ENCODE measurements at places on chromosomes 2 and 18.

- DNase-seq: no peak
Observed at GRCh38 chr2:45105050-45105582, 95.9 kb upstream of the SIX2 start.

DNA sequence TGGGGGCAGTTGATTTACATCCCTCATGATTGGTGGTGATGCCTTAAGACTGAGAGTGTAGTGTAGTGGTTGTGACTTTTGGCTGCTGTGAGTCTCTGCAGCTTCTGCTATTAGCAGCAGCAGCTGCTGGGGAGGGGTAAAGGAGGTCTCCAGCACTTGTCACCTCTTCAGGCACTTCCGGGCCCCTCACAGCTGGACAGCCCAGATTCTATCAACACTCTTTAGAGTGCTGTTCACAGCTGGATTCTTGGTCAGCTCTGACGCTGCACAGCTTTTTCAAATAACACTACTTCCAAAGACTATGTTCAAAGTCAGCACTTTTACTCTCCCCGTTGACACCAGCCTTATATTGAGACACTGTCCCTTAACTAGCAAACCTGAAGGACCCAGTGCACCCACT lies 396.0 kb downstream of the MEIS1 start:
- DNase-seq: no peak

- no peak for DNase-seq
Observed at GRCh38 chr2:69618362-69618761, 25.2 kb downstream of the AAK1 start.

- no peak for DNase-seq
Observed at GRCh38 chr2:191747170-191747530, 69.2 kb downstream of the NABP1 start.

DNA sequence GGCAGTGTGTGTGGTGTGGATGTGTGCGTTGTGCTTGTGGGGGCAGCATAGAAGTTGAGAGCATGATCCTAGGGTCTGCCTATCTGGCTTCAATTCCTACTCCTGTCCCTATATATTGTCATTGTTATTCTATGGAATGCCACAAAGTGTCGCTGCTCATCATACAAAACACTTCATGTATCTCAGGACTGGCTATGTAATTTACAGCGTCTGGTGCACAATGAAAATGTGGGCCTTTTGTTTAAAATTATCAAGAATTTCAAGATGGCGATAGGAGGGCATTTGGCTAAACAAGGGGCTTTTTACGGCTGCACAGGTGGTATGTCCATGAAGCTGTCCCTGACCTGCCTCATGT lies 3.4 kb downstream of the SERPINB2 start:
- DNase-seq: no peak

GRCh38 chr2:31404302-31404701 lies 10.2 kb downstream of the XDH start:
- no peak for DNase-seq

- no peak for DNase-seq
Observed at GRCh38 chr2:64213532-64214275, 69.5 kb upstream of the PELI1 start.

DNA sequence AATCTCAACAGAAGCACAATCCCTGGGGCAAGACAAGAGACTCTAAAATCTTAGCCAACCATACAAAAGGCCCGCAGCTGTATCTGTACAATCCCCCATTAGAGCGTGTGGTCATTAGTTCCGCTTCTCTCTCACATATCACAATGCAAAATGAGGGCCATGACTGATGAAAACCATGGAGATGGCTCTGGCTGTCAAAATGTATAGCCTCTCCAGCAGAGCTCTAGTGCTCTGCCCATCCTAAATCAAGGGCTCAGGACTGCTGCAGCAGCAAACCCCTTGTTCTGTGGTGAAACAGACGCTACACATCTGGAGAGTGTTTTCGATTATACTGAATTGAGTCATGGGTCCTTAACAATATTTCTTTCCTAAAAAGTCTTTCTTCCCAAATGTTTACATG lies 221.0 kb downstream of the PID1 start:
- peak; percentile 76 for DNase-seq

- DNase-seq: no peak
Observed at GRCh38 chr2:109166811-109167210, 37.8 kb downstream of the SH3RF3 start.

- DNase-seq: no peak
Observed at GRCh38 chr18:8706791-8707555, 1.6 kb downstream of the MTCL1 start.

DNA sequence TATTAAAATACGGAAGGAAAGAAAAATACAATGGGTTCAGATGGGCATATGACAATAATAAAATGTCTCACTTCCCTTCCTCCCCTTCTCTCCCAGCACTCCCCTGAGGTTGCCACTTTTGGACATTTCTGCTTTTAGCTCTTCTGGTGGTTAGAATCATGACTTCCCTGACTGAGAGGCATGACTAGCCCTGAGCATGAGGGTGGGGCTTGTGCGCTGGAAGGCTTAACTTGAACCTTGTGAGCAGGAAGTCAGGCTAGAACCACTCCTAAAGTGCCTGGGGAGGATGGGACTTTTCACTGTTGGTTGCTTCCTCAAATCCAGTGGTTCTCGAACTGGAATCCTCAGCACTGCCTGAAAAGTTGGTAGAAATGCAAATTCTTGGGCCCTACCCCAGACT lies 19.7 kb upstream of the ARHGAP25 start:
- DNase-seq: no peak

- no peak for DNase-seq
Observed at GRCh38 chr2:222887124-222887523, 26.3 kb downstream of the ACSL3 start.

DNA sequence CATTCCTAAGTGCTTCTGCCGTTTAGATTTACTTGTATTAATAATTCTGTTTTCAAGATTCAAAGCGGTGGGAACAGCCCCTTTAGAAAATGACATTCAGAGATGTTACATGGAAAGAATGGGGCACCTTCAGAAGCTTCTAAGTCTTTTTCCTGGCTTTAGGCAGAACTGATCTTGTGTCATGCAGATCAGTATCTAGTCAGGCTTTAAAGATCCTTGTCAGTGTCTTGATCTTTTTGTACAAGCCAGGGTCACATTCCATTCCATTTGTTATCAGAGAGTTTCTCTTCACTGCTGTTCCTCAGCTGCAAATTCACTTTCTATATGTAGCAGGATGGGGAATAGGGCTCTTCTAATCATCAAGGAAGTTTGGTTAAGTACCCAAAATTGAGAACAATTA lies 275.3 kb downstream of the DCC start:
- no peak for DNase-seq

DNA sequence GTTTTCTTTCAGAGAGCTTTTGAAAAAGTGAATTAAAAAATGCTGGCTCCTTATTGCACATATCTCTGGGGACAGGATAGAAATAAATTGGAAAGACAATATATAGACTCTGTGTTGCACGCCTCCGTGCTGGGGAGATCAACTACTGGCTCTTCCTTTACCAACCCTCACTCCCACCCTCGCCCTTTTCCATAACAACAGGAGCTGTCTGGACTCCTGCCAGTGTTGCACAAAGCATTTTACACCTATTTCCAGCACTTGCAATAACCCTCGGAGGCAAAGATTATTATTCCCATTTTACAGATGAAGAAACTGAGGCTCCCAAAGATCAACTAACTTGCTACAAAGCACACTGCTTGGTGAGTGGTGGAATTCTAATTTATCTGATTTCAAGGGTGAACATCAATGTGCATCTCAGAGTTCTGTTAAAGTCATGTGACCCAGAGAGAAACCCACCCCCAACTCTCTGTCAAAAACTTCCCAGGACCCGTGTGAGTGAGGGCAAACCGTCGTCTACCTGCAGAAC lies 4.2 kb downstream of the CREG2 start:
- DNase-seq: no peak

DNA sequence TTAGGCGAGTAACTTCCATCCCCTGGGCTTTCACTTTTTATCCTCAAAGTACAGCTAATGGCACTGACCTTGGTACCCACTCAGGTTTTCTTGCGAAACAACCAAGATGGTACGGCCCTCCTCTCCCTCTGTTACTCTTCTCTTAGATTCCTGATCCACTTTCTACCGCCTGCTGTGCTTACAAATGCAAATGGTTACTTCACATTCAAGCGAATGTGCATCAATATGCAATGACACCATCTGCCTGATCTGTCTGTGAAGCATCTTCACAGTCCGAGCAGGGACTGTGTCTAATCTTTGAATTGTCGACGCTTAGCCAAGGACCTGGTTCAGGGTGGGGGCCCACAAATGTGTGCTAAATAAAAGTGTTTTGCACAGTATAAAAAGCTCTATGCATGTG lies 112.2 kb downstream of the TRIB2 start:
- DNase-seq: no peak

DNA sequence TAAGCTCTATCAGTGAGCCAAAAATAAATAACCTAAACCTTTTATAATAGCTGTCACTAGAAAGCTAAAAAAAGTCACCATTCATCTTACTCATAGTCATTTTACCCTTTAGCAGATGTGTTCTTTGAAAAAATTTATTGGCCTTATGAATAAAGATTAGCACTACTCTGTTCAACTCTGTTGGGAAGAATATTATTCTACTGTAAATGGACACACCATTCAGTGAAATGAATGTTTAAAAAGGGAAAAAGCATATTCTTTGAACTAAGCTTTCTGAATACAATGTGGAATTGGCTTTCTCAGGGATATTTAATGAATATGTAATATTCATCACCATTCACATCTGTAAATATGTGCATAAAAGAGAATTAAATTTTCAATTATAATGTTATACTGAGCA lies 422.0 kb downstream of the CBLN2 start:
- DNase-seq: no peak

GRCh38 chr2:65710779-65711295 lies 278.4 kb upstream of the SPRED2 start:
- peak; percentile 15 for DNase-seq

- no peak for DNase-seq
Observed at GRCh38 chr2:147855316-147855715, 10.5 kb downstream of the ACVR2A start.

DNA sequence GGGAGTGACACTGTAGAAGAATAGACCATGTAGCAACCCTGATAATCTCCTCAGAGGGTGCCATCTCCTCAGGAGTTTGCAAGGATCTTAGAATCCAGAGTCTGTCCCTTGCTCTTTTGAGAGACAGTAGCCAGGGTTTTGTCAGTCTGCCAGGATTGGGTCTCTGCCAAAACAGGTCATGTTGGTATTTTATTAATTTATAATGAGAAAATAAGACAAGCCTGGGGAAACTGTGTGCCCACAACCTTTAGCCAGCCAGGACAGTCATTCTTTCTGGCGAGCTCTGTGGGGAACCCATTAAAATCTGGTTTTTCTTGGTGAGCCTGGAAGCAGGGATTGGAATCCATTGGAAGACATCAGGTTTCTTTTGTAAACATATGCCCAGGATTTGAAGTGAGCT lies 78.6 kb downstream of the PTPRM start:
- DNase-seq: no peak
